CD4-positive, alpha-beta T cell (primary cell): ENCODE measurements at places on chromosomes 5 and 9. TPM values are rescaled to one million over a fixed set of nuclear protein-coding genes. Genes with fewer than 3 reads are reported as not detected.

Gene NEUROG1
- total RNA-seq = not detected

Gene PRSS3
- not detected for total RNA-seq

DNA sequence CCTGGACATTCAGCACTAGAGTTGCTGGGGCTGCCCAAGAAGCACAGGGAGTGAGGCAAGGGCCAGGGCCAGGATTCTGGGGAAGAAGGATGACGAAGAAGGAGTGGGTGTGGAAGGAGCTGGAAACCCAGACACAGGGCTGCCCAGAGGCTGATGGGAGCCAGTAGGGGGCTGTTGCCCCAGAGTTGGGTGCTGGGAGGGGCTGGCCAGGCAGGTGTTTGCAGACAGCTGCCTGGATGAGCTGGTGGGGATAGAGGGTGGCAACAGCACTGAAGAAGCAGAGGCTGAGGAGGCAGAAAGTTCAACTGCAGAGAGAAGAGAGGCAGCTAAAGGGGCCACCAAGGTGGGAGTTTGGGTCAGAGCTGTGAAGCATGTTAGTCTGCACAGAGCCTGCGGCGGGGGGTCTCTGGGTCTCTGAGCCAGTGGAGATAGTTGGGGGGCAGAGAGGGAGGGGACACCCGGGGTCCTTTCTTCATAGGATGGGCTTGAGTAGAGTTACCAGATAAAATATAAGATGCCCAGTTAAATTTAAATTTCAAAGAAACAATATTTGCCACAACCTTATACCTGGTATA lies 2.5 kb upstream of the AQP7 start:
- H3K27ac ChIP-seq = no peak overlapping the region
- H3K36me3 ChIP-seq = no peaks in the 10 kb centered on the region
- no peak for DNase-seq
- H3K4me3 ChIP-seq = no peak overlapping the region
- no peaks in the 10 kb centered on the region for H3K27me3 ChIP-seq

DNA sequence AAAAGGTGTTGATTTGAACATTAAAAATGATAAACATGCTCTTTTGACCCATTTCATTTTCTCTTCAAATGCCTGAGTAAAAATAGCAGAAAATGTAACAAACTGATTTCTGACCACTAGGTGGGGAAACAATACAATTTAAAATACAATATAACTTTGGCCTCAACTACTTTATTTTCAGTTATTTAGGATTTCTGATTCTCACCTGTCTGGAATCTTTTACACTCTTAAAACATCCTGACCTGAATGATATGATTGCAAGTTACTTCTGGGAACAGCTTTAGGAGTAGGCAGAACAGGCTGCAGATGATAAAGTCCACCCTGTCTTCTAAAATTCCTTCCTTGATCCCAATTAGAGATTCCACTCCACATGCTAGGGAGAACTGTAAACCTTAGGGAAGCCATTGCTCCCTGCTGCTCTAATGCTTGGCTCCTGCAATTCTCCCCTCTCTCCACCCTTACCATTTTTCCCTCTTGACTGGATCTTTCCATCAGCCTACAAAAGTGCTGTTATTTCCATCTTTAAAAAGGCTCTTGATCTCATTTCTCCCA lies 70.3 kb downstream of the FYB1 start:
- H3K27ac ChIP-seq = peak overlapping the region; percentile 61
- DNase-seq = peak; percentile 74
- peaks cover 51% of the 10 kb centered on the region for H3K4me1 ChIP-seq
- H3K36me3 ChIP-seq = peaks cover 67% of the 10 kb centered on the region
- H3K27me3 ChIP-seq = no peaks in the 10 kb centered on the region

GRCh38 chr5:34959323-34959722 lies 30.0 kb downstream of the DNAJC21 start:
- peaks cover 10% of the 10 kb centered on the region for H3K36me3 ChIP-seq
- no peaks in the 10 kb centered on the region for H3K4me1 ChIP-seq
- no peak for DNase-seq
- H3K27me3 ChIP-seq = no peaks in the 10 kb centered on the region
